ENCODE measurements at places on chromosomes 2 and 18.

DNA sequence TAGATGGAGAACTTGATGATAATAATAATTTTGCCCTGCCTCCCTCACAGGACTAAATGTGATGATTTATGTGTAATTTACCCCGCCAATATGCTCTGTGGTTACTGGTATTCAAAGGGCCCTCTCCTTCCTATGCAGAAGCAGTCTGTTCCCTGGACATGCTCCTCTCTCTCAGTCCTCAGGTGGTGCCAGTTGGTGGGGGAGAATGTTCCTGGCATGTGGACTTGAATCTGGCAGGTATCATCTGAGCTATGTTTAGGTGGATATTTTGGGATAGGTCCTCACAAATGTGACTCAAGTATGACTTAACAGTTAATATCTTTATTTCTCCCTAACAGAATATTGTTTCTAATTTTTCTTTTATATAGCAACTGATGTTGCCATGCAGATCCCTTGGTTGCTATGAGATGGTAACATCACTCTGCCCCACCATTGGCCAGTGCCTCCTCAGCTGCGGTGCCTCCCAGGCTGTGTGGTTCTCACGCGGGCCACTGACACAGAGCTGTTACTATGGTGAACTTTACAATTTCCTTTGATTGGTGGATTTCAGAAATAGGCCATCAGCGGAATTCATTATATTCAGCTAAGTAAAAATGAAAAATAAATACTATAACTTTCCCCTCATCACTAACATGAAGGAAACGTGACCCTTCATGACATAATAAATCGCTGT, 106.7 kb upstream of the PELI1 start:
- DNase-seq = no peak

DNA sequence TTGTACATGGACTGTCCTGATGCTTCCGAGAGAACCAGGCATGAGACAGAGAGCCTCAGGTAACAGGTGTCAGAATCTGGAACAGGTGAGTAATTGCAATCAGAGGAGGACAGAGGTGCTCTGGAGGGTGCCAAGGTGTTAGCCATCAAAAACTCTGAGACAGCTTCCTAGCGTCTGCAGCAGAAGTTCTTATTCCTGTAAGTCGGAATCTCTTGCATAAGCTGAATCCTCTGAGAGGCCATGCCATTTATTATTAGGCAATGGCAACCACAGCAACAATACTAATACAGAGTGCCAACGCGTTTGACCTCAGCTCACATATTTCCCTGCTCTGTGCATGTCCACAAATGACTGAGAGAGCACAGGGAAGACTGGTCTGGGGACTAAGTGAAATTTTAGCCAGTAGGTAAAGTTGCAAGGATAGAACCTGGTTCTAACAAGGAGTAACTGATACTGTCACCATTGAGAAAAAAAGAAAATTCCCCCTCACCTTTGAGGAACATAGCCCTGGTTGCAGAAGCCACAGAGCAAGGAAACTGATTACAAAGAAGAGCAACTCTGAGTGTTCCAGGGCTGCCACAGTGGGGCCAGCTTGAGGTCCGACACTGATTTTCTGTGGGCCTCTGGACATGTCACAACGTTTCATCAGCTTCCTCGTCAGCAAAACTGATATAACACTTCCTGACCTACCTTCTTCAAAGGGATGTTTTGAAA, 55.1 kb upstream of the ACSL3 start:
- DNase-seq = no peak

DNA sequence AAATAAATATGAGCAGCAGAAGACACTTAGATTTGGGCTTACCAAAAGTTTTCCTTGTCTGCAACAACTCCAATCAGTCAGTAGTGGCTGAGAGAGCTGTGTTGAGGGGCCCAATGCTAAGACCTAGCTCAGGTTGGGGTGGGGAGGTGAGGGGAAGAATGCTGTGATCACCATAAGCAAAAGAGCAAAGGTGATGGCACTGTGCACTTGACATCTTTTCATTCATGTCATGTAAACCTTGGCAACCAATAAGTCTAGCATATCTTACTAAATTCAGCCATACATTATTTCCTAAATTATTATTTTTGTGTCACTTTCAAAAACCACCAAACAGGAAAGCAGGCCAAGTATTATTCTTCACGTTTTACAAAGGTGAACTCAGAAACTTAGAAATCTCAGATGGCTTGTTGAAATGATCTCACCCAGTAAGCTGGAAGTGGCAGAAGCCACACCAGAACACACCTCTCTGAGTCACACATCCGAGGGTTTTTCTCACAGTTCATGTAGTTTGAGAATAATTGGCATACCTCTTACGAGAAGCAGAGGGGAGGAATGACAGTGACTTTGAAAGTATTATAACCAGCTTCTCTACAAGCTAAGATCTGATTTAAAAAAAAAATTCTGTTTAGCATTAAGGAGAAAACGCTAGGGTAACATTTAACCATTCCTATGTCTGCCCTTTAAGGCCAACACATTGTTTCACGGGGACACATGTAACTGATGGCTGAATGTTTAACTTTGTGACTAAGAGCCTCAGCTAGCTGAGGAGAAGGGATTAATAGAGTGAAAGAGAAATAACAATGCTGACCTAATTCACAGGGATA, 43.3 kb upstream of the SETBP1 start:
- DNase-seq = no peak

GRCh38 chr2:66439812-66440542, 5.1 kb downstream of the MEIS1 start:
- no peak for DNase-seq

Data from Jurkat, Clone E6-1 (cell line).